ENCODE measurements at places on chromosomes 5 and 9. TPM values are rescaled to one million over a fixed set of nuclear protein-coding genes. Genes with fewer than 3 reads are reported as not detected.

DNA sequence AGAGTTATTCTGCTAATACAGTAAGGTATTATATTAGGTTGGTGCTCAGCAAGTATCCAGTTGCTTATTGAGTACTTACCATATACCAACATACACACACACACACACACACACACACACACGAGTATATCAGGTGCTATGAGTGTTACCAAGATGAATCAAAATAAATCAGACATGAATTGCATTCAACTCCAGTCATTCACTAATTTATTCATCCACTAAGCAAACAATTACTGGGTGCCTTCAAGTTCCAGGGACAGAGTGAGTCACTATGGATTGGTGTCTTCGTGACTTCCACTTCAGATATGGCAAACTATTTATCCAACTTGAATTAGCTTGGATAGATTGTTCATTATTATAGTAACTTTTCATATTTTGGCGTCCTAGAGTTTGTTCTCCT, 140.7 kb upstream of the SLC44A1 start:
- DNase-seq = no peak

DNA sequence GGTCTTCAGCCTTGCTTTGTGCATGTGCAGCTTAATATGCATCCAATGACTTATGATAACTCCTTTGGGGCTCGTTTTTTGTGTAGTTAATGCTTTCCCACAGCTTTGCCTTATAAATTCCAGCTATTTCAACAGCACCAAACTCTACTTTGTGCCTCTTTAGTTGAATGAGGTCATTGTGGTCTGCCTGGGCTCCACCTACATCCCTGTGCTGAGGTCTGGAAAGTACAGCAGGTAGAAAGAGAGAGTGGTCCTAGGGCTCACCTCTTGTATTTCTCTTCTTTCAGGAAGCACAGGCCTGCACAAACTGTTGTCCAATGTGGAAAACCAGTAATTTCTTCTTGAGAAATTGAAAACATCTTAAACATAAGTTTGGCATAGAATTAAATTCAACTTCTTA, 167.2 kb downstream of the XRCC4 start:
- no peak for DNase-seq

DNA sequence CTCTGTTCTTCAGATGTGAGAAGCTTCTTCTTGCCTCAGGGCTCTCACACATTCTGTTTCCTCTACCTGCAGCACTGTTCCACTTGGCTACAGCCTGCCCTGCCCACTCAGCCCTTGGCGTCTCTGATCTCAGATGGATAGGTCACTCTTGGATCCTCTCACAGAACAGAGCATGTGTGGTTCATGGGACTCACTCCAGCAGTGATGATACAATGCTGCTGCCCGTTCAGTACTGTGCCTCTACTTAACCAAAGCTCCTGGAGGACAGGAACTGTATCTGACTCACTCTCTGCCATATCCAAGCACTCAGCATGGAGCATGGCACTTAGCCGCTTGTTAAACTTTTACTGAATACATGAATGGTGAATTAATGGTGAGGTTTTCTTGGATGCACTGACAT, 3.4 kb upstream of the SPINK4 start:
- DNase-seq = no peak

DNA sequence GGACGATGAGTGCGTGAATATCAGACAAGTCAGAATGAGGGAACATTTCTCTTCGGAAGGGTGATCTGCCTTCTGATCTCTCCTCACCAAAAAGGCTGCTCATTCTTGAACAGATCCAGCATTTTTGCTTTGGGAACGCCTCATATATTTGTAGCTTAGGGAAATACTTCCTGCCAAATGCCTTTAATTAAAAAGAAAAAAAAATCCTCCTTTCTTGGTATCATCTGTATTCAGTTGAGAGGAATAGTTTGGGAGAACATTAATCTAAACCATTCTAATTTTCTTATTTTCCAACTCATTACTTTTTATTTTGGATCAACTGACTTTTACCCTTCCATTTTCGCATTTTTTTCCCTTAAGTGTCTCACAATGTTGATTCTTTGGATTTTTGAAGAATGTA, 163.4 kb downstream of the SNX18 start:
- DNase-seq = no peak

- no peak for DNase-seq
These were observed 106.6 kb upstream of the PITX1 start for GRCh38 chr5:135140446-135141204.

DNA sequence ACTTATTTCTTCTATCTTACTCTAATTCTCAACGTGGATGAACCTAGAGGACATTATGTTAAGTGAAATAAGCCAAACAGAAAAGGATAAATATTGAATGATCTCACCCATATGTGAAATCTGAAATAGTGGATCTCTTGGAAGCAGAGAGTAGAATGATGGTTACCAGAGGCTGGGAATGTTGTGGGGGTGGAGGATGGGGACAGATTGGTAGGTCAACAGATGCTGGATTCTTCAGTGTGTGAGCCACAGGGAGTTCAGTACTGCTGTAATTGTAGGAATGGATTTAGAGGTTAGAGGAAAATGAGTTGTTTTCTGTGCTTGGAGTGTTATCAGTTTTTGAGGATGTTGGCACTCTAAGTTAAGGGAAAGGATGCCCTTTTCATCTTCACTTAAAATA, 190.6 kb downstream of the FBXL7 start:
- DNase-seq = no peak

DNA sequence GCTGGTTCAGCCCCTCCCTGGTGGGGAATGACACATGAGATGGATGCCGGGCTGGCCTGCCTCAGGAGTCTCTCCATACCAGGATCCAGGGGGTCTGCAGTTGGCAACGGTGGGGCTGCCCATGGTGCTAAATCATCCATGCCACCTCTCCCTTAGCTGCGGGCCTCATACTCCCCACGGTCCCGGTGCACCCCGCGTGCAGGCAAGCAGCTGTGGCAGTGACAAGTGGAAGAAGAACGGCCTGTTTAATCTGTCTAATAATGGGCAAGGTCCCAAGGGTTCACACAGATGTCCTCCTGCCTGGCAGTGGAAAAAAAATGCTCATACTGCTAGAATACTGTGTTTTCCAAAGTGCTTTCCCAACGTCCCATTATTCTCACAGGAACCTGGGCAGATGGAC, 196.9 kb upstream of the PANK3 start:
- DNase-seq = no peak

GRCh38 chr5:112908854-112909253, 13.2 kb downstream of the REEP5 start:
- DNase-seq = no peak

GRCh38 chr5:124995421-124995820, 249.0 kb upstream of the ZNF608 start:
- DNase-seq = no peak

- no peak for DNase-seq
These were observed 374.9 kb downstream of the MAT2B start for GRCh38 chr5:163880302-163880701.

GRCh38 chr9:115416299-115416698, 298.3 kb upstream of the TNC start:
- no peak for DNase-seq

- DNase-seq = no peak
These were observed 353.7 kb downstream of the CETN3 start for GRCh38 chr5:90055831-90056328.

DNA sequence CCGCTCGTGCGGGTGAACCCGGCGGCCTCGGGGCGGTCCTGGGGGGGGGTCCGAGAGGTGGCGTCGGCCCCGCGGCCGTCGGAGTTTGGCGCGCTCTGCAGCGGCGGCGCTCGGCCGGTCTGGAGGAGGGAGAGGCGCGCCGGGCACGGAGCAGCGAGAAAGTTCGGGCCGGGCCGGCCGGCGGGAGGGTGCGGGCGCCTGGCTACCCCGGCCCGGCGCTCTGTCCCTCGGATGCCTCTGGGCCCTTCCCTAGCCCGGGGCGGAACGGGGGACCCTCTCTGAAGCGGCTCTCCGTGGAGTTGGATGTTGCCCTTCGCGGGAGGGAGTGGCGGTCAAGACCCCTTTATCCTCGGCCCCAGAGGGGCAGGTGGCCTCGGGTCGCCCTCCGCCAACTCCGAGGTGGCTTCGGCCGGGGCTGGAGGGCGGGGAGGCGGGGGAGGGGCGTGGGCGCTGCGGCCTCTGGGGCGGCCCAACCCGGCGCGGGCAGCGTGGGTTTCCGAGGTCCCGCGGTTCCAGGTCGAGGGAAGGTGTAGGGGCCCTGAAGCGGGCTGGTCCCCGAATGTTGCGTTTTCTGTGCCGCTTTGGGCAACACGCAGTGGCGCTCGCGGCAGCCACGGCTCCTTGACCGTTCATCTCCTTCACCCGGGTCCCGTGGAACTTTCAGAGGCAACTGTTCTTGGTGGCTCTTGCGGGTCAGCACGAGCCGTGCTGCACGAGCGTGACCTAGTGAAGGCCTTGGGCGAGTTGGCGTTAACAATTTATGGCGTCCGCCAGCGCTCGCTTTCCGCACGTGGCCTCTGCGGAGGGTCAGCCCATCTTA, 290.5 kb downstream of the DOCK8 start:
- no peak for DNase-seq

DNA sequence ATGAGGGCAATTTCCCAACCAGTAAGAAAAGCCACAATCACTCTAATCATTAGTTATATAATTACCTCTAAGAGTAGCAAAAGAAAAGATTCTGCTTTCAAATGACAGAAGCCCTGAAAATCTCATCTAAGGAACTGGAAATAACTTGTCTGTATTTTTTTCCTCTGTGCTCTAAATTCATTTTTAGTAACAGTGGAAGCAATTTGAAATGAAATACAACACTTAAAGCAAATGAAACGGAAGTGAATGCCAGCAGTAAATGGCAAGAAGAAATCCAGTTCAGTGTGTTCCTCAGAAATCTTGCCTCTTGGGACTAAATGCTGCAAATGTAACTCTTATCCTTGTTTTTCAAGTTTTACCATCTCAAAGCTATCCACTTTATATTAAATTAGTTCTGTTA, 294.9 kb downstream of the TAF11L14 start:
- DNase-seq = no peak

DNA sequence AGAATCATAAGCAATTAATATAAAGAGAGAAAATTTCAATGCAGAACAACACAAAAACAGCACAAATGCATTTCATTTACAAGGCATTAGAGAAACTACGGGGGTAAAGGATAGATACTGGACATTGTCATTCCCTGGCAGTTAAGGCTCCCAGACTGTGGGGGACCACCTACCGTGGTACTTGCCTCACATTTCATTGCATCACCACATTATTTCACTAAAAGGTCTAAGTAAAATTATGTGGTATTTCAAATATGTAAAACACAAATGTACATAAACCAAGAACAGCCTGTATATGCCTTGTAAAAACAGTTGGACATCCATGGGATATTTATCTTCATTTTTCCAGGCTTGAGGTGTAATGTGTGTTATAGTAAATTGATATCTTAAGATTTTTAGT, 571.2 kb upstream of the ZNF462 start:
- DNase-seq = no peak

GRCh38 chr5:97242341-97242740, 59.3 kb upstream of the RIOK2 start:
- DNase-seq = no peak

DNA sequence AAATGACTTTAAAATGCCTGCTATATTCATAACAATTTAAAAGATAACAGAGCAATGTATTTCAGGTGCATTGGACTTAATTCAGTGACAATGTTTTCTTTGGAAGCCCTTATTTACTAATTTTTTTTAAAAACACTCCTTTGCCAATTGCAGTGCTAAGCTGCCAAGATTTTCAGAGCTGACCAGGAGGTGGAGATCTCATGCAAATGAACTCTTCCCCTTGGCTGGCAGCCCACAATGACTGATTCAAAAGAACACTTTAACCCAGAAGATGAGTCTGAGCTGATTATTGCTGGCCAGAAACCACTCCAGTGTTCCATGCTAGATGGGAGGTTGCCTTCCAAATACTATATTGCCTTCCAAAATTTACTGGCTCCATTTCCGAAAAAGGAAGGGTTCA, 128.3 kb upstream of the CCNH start:
- no peak for DNase-seq

DNA sequence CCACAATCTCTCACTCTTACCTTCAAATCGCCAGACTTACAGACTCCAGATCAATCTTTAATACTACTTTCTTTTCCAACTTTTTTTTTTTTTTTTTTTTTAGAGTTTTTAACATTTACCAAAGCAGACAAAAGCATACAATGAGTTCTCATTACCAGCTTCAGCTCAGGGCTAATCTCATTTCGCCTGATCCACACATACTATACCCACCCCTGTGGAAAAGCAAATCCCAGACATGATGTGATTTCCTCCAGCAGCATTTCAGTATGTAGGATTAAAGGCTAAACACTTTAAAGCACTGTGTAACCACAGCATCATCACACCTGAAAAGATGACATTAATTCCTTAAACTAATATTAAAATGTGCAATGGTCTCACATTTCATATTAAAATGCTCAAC, 138.8 kb upstream of the RETREG1 start:
- no peak for DNase-seq

- DNase-seq = no peak
These were observed 58.8 kb downstream of the C9orf153 start for GRCh38 chr9:86200599-86201162.

DNA sequence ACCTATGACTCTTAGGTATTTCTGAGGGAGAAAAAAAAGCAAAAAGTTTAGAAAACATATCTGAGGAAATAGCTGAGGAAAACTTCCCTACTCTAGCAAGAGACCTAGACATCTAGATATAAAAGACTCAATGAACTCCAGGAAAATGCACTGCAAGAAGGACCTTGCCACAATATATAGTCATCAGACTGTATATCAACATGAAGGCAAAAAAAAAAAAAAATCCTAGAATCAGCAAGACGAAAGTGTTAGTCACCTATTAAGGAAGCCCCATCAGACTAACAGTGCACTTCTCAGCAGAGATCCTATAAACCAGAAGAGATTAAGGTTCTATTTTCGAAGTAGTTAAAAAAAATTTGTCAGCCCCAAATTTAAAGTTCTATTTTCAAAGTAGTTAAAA, 166.2 kb downstream of the TMEM38B start:
- no peak for DNase-seq

GRCh38 chr9:132126680-132127236, 35.1 kb upstream of the NTNG2 start:
- no peak for DNase-seq

- DNase-seq = no peak
These were observed 80.8 kb downstream of the NTNG2 start for GRCh38 chr9:132242621-132243155.

- DNase-seq = no peak
These were observed 77.7 kb downstream of the ARSB start for GRCh38 chr5:78907255-78907891.

Gene PDCD1LG2
- 0.13 TPM for polyA plus RNA-seq

Gene FOXB2
- polyA plus RNA-seq = not detected

Gene TPPP
- 6.2 TPM for polyA plus RNA-seq

Gene GDA
- polyA plus RNA-seq = 0.27 TPM

Gene SH2D3C
- 16.0 TPM for polyA plus RNA-seq

Gene NPM1
- polyA plus RNA-seq = 1,764 TPM

Gene TMOD1
- polyA plus RNA-seq = 1.7 TPM

Gene MARCOL
- not detected for polyA plus RNA-seq

Gene RAI14
- polyA plus RNA-seq = 103 TPM

Gene STPG3
- 1.7 TPM for polyA plus RNA-seq

Gene FOXD4L5
- 0.37 TPM for polyA plus RNA-seq

Gene SLC45A2
- 0.25 TPM for polyA plus RNA-seq

Gene INSL6
- polyA plus RNA-seq = 0.54 TPM

Gene SIL1
- polyA plus RNA-seq = 53.4 TPM

Gene PCDHGA2
- 7.7 TPM for polyA plus RNA-seq
